ENCODE measurements at places on chromosomes 2 and 18.

GRCh38 chr2:188970211-188970610 lies 4.0 kb upstream of the COL3A1 start:
- no peak for DNase-seq

GRCh38 chr2:71361631-71362030 lies 30.0 kb downstream of the ZNF638 start:
- no peak for DNase-seq

GRCh38 chr2:133774654-133775015 lies 206.4 kb upstream of the NCKAP5 start:
- no peak for DNase-seq

DNA sequence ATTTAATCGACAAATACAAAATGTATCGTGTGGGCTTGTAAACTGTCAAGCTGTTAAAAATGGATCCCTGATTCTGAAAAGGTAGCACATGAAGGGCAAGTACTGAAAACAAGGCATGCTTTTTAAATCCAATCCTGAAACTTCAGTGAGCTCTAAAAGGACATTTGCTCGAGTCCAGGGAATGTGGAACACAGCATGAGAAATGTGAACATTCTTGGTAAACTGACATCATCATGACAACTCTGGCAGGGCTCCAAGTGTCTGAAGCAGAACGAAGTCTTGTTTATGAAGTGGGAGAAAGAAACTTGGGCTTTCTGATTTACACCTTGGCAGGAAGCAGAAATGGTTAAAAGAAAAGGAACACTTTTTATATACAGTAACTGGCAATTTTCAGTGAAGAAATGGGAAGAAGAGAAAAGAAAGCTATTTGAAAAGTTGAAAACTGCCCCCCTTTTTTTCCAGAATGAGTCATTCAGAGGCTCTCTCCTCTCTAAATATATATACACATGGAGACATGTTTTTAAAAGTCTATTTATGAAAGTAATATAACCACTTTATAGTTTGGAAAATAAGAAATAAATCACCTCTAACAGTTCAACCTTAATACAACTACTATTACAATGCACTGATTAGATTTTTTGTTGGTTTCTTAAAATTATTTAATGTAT lies 120.8 kb downstream of the GAREM1 start:
- no peak for DNase-seq

DNA sequence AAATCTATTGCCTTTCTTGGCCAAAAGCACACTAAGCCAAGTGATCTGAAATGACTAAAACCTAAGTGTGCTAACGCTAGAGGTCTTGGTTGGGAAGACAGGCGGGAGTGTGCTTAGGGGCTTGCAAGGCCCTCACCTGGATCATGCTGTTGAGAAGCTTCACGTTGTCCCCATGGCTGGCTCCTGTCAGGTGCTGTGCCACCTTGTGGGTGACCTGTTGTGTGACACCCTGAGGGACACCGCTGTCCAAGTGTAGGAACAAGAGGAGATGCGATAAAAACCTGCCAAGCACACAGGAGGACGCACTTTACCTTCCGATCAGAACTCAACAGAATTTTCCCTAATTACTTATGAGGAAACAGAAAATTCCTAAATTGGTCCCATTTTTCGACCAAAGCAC lies 50.8 kb downstream of the EPG5 start:
- DNase-seq, result no peak

DNA sequence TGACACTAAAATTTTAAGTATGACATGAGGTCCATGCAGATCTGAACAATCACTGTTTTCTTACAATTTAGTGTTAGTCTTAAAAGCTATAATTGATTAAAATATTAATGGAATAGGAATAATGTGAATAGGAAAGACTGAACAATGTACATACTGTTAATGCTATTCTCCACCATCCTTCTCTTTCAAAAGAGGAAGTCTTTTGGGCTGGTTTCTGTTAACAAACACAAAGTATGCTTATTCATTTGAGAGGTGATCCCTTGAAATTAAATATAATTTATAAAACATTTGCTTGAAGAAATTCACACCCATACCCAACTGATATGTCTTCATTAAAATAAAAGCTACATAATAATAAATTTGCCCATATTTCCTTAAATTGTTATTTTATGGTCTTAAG lies 2.3 kb downstream of the STPG4 start:
- DNase-seq, result no peak

- no peak for DNase-seq
Observed at GRCh38 chr2:105439141-105439540, 40.3 kb upstream of the FHL2 start.

DNA sequence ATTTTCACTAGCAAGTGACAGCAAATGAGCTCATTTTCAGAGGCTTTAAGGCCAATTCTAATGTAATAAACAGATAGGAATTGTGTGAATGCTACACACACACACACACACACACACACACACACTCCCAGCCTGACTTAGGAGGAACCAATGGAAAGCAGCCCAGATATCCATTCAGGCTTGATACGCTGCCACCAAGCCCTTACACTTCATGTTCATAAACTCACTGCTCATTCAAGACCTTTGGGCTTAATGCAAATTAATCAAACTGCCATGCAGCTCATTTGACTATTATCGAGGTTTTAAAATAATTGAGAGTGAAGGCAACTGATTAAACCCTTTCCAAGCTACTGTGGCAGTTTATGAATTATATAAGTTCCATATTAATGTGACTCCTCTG lies 298.9 kb upstream of the NCKAP5 start:
- no peak for DNase-seq

DNA sequence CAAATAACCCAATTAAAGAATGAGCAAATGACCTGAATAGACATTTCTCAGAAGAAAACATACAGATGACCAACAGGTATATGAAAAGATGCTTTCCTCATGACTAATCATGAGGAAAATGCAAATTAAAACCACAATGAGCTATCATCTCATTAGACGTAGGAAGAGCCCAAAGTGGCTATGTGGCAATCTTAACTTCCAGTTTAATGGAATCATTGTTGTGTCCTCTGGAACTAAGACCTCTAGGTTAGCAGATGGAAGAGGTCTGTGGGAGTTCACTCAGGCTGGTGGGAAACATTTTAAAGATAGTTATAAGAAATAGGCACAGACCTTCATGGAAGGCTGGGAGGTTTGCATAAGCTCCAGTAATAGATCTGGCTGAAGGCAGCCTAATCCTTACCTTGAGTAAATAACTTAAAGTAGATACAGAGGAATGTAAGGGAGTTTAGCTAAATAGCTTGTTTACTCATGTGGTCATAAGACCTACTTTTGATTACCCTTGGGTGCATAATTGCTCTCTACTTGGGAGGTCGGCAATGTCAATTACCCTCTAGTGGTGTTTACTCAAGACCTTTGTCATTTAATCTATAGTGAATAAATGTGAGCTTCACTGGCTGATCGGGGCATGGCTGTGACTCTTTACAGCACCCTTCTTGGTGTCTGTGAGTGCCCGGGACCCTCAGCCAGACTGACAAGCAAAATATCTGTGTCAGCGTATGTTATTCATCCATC lies 119.0 kb downstream of the GULP1 start:
- no peak for DNase-seq

DNA sequence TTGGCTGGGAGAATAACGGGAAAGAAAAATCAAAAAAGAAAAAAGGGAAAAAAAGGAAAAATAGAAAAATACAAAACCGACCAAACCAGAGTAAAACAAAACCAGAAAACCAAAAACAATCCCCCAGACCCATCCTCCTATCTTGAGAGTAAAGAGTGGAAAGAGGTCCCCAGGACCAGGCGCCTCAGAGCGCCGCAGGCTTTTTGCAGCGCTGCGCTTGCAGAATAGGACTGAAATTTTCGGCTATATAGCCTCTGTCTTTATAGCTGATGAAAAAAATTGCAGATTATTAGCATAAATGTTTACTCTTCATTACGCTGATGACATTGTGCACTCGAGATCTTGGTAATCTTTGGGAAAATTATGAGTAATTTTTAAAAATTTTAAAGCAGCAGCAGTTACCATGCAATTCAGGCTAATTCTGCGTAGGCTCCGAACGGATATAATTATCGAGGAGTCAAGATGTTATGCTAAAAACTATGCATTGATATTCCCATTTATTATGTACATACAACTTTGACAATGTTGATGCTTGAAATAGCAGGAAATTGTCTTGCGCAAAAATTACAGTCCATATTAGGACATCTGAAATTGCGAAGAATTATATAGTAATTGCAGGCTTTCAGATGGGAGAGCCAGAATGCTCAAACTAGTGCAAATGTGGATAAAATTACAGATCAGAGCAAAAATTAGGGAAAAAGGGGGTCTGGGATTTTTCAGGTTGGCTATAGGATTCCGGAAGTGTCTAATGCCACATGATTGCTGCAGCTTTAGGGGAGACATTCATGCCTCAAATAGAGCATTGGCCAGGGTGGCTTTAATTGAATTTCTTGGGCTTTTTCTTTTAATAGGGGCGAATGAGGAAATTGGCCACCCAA lies 8.3 kb downstream of the DLX1 start:
- DNase-seq, result no peak

GRCh38 chr2:234081970-234082822 lies 31.7 kb downstream of the SPP2 start:
- DNase-seq, result no peak

DNA sequence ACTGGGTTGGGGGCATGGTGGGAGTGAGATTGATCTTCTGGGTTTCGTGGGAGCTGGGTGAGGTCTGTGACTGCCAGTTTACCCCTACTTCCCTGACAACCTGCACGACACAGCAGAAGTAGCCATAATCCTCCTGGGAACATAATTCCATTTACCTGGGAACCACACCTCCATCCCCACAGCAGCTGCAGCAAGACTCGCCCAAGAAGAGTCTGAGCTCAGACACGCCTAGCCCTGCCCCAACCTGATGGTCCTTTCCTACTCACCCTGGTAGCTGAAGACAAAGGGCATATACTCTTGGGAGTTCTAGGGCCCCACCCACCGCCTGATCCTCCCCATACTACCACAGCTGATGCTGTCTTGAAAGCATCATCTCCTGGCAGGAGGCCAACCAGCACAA lies 43.8 kb downstream of the FLACC1 start:
- DNase-seq, result no peak

GRCh38 chr2:45412754-45413379 lies 198.2 kb downstream of the SRBD1 start:
- no peak for DNase-seq

All from neuronal stem cell (in vitro differentiated cells).